ENCODE measurements at places on chromosomes 1 and 21. TPM values are rescaled to one million over a fixed set of nuclear protein-coding genes. Genes with fewer than 3 reads are reported as not detected.
A peak's percentile ranks its signal among the peaks of the same experiment; 100 is the strongest.

The DCST1 gene
- not detected for total RNA-seq

GRCh38 chr1:19664453-19665185, at the start of gene HTR6:
TSS of gene HTR6 (plus strand) at chr1:19664875. CDS start at chr1:19665754, 879 bp downstream.
- peak within 1 kb of the TSS; percentile 30 for H3K4me3 ChIP-seq
- peaks cover 89% of the 10 kb centered on the region for H3K27me3 ChIP-seq
- H3K27ac ChIP-seq = no peak within 1 kb of the TSS
- H3K4me1 ChIP-seq = peaks cover 36% of the 10 kb centered on the region
- no peak for DNase-seq
- no peaks in the 10 kb centered on the region for H3K36me3 ChIP-seq

The PRMT2 gene
- 123 TPM for total RNA-seq

GRCh38 chr1:168057355-168057754, 79.4 kb downstream of the GPR161 start:
- H3K4me3 ChIP-seq = no peak overlapping the region
- H3K36me3 ChIP-seq = no peaks in the 10 kb centered on the region
- no peak for DNase-seq
- no peaks in the 10 kb centered on the region for H3K4me1 ChIP-seq
- H3K27ac ChIP-seq = no peak overlapping the region

- no peaks in the 10 kb centered on the region for H3K27me3 ChIP-seq
- H3K4me3 ChIP-seq = no peak overlapping the region
- DNase-seq = no peak
- peaks cover 9% of the 10 kb centered on the region for H3K36me3 ChIP-seq
- no peak overlapping the region for H3K27ac ChIP-seq
Measured at GRCh38 chr1:32104127-32104526, 3.7 kb upstream of the KPNA6 start.

The DNAJC6 gene
- 6.2 TPM for total RNA-seq

- H3K36me3 ChIP-seq = no peaks in the 10 kb centered on the region
- DNase-seq = no peak
- no peak overlapping the region for H3K4me3 ChIP-seq
- peaks cover 8% of the 10 kb centered on the region for H3K4me1 ChIP-seq
- no peak overlapping the region for H3K27ac ChIP-seq
- H3K27me3 ChIP-seq = no peaks in the 10 kb centered on the region
Measured at GRCh38 chr1:98410082-98410481, 251.4 kb upstream of the SNX7 start.

- H3K4me1 ChIP-seq = no peaks in the 10 kb centered on the region
- no peaks in the 10 kb centered on the region for H3K36me3 ChIP-seq
- no peak overlapping the region for H3K27ac ChIP-seq
- no peak overlapping the region for H3K4me3 ChIP-seq
- no peaks in the 10 kb centered on the region for H3K27me3 ChIP-seq
- DNase-seq = no peak
Measured at GRCh38 chr1:229420224-229420623, 13.7 kb downstream of the ACTA1 start.

- DNase-seq = no peak
- no peaks in the 10 kb centered on the region for H3K27me3 ChIP-seq
- H3K27ac ChIP-seq = no peak overlapping the region
- no peaks in the 10 kb centered on the region for H3K4me1 ChIP-seq
- no peak overlapping the region for H3K4me3 ChIP-seq
- H3K36me3 ChIP-seq = no peaks in the 10 kb centered on the region
Measured at GRCh38 chr1:49199564-49199963, 422.9 kb upstream of the BEND5 start.

The S100A5 gene
- total RNA-seq = not detected
